ENCODE measurements at places on chromosomes 1 and 21.
A peak's percentile ranks its signal among the peaks of the same experiment; 100 is the strongest.

GRCh38 chr1:211082824-211083223 is 51.1 kb downstream of the KCNH1 start:
- DNase-seq: no peak

DNA sequence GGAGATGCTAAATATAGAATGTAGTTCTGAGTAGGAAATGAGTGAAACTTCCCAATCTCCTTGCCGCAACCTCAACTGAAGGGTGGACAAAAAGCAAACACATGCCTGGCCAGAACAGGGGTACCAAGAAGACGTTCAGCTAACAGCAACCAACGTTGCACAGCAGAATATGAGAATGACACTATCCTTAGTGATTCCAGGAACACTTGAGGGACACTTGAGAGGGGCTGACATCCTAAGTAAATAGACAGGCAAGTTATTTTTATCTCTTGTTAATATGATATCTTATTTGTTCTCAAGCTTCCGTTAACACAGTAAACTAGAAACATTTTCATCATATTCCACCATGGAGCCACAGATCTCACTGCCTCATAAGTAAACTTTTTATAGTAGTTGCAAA is 908 bp downstream of the KRTAP19-1 start:
- no peak for DNase-seq

DNA sequence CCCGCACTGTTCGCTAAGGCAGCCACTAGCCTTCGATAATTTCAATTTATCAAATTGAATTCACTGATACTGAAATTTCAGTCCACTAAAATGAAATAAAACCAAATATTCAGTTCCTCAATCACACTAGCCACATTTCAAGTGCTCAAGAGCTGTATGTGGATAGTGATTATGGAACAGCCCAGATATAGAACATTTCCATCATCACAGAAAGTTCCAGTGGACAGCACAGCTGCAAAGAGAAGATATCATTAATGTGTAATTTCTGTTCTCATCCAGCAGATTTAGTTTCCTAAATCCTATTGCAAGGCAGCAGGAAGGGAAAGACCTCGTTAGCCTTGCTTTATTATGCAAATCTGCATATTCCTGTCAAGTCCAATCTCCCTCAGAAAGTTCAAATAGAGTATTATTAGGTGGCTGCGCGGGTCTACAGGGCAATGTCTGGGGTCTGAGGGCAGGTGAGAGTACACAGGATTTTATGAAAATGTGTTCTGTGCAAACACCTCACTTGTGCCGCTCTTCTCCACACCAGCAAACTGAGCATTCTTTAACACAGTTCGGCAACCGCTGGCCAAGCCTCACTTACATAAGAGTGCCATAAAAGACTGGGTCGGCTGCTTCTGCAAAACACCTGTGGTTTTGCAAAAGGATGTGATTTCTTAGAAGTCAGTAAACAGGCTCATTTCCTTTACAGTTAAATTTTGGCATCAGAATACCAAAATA is 22.4 kb downstream of the CAPZB start:
- no peak for DNase-seq

DNA sequence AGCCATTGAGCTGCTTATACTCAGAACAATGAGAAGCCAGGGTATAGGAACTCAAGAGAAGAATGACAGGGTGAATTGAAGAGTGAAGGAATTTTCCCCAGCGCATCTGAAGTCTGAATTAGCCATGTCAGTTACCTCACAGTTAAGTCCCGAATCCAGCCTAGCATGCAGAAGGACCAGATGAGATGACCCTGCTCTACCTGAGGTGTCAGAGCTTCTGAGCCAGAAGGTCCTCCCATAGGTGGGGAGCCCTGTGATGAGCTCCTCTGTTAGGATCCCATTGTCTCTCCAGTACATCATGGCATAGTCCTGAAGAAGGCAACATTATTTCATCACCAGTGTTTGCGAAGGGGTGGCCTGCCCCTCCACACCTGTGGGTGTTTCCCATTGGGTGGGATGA is 68.2 kb downstream of the OVGP1 start:
- DNase-seq: no peak

- DNase-seq: no peak
Observed at GRCh38 chr1:79638382-79638781, 631.9 kb upstream of the ADGRL4 start.

DNA sequence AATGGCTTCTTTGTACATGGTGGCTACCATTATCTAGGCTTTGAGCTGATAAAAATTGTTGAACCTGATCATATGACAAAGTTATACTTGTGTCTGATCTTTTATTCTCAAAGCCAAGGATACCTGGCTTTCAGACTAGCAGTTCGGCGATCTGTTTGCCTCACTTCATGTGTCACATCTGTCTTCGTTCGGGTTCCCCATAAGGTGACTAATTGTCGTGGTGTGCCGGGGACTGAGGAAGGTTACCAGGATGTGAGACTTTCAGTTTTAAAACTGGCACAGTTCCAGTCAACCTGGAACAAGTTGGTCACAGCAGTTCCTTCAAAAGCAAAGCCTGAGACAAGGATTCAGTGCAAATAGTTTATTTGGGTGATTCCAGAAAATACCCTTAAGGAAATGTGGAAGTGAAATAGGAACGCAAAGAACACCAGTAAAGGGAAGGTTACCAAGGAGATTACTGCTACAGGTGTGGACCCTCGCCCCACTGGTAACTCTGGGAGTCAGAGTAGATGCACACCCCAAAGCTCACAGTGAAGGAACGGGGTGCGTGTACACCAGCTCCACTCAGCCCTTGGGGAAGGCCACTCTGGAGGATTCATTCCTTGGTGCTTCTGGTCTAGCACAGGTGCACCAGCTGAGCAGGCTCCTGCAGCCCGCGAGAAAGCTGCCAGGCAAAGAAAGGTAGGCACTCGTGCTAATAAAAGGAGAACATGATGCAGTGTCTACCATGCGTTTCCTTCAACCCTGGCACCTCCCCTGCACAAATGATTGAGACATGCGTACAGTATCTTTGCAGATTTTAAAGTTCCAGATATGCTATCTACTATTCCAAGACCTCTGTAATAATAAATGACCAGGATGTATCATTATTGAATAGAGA is 69.0 kb downstream of the VWA5B1 start:
- no peak for DNase-seq

DNA sequence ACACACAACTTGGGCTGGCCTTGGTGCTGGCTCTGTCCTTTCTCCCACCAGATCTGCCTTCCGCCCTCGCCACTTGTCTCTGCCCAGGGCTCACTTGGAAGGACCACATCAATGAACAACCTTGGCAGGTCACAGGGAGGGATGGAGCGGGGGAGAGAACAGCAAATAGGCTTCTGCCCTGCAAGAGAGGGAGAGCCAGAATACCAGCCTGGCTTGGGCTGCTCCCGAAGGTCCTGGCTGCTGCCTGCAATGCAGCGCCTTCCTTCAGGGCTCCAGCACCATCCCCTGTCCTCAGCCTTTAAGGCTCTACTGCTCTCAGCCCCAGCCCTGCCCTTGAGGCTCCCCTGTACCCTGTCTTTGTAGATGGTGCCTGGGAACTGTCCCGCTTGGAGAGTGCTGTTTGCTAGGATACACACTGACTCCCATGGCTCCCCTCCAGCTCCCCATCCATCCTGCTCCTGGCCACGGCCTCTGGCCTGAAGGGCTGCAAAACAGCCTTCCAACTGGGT is 43.8 kb downstream of the HIVEP3 start:
- no peak for DNase-seq

DNA sequence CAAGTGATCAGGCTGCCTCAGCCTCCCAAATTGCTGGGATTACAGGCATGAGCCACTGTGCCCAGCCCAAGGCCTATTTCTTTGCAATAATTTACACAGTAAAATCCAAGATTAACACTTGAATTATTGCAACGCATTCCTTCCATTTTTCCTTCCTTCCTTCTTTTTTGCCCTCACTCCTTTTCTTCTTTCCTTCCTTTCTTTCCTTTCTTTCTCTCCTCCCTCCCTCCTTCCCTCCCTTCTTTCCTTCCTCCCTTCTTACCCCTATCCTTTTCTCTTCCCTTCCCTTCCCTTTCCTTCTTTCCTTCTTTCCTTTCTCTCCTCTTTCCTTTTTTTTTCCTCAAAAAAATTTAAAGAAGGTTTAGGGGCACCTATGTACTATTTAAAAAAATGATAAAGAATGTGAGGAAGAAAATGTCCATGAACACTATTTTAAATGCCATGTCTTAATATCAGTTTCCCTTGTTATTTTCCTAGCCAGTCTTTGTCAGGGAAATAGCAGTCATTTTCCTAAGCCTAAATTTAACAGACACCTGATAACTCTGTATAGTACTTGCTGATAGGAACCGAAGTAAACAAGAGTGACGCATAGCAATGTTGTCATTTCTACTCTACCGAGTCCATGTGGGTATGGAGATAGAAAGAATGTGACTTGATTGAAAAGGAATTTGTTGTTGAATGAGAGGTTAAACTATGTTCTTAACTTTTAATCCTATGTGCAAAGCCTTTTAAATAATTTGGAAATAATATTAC is 79.8 kb upstream of the HMCN1 start:
- DNase-seq: no peak

DNA sequence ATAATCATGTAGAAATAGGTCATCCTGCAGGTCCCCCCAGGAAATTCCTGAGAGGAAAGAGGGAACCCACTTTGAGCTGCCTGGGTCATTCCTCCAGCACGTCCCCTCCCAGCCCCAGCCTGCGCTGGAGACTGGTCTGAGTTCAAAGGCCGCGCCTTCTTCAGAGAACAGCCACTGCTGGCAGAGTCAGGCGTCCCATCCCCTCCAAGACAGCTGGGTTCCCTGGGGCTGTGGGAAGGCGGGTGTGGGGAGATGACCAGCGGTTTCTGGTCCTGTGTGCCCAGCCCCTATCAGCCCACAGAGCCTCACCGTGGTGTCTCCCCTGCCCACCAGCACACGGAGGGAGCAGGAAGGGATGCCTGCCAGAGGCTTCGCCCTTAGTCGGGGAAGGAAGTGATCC is 18.0 kb upstream of the TRAPPC10 start:
- DNase-seq: no peak

GRCh38 chr1:108208724-108209446 is 8.7 kb upstream of the SLC25A24 start:
- DNase-seq: no peak

- no peak for DNase-seq
Observed at GRCh38 chr1:4725416-4725815, 71.0 kb downstream of the AJAP1 start.

DNA sequence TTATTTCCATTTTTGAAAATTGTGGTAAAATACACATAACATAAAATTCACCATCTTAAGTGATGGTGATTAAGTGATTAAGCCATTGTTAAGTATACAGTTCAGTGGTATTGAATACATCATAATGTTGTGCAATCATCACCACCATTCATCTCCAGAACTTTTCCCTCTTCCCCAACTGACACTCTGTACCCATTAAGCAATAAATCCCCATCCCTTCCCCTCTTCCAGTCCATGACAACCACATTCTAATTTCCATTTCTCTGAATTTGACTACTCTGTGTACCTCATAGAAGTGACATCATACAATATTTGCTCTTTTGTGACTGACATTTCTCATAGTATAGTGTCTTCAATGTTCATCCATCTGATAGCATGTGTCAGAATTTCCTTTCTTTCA is 124.8 kb downstream of the DISC1 start:
- no peak for DNase-seq

DNA sequence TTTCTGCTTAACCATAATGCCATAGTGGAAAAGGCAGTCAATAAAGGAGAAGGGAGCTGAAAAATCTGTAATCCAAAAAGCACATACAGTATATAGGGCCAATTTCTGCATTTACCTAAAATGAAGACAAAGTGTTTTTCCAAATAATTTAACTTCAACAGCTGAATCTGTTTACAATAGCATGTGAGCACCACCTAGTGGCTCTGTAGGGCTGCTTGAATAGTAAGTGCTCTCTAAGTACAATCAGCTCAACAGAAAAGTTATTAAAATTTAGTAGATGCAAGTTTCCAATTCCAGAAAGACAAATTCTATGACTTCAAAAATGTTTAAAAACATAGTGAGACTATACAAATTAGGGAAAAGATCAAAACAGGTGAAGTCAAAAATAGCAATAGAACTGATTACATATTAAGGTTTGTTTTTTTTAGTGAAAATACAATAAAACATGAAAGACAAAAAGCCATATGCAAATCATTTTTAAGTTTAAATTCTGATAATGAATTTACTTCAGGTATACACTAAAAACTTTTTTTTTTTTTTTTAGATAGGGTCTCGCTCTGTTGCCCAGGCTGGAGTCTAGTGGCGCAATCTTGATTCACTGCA is 220.0 kb downstream of the SETD4 start:
- peak; percentile 78 for DNase-seq

DNA sequence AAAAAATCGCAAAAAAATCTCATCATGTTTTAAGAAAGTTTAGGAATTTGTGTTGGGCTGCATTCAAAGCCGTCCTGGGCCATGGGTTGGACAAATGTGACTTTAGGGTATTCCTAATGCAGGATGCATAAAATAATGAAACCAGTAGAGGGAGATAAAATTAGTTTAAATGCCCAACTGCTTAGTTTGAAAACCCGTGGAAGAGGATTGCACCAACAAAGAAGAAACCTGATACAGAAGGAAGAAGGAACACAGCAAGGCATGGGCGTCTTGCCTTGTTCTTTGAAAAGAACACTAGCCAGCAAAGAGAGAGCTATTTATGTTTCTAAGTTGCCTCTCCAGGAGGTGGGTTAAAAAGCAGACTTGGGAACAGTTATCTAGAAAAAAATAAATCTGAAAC is 37.9 kb downstream of the WDR3 start:
- DNase-seq: peak; percentile 29

- no peak for DNase-seq
Observed at GRCh38 chr1:36328713-36329112, 5.3 kb upstream of the EVA1B start.

GRCh38 chr1:170791941-170792340 is 128.0 kb downstream of the PRRX1 start:
- peak; percentile 31 for DNase-seq

DNA sequence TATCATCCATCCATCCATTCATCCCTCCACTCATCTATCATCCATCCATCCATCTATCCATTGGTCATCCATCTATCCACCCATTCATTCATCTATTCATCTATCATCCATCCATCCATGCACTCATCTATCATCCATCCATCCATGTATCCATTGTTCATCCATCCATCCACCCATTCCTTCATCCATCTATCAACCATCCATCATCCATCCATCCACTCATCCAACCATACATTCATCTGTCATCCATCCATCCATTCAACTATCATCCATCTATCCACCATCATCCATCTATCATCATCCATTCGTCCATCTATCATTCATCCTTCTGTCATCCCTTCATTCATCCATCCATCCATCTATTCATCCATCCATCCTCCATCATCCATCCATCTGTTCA is 61.1 kb downstream of the UMODL1 start:
- DNase-seq: no peak

- DNase-seq: no peak
Observed at GRCh38 chr1:153680120-153680403, 1.6 kb downstream of the NPR1 start.

DNA sequence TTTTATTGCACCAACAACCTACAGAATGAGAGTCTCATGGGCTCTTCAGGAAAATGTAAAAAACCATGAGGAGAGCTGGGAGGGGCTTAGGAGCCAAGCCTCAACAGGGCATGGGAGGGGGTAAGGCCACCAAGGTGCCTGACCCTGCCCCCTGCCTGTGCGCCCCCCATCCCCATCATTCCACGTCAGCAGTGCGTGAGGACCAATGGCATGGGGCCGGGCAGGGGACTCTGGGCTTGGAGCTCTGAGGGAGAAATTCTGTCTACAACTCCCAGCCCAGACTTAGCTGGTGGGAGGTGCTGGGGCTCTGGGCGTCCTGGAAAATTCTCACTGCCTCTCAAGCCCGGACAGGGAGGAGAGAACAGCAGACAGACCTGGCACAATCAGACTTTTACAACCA is 5.2 kb upstream of the CAMK2N1 start:
- DNase-seq: no peak

All from AG09319 (cell line).